Naive thymus-derived CD4-positive, alpha-beta T cell (primary cell): ENCODE measurements at places on chromosomes 2 and 18. TPM values are rescaled to one million over a fixed set of nuclear protein-coding genes. Genes with fewer than 3 reads are reported as not detected.

The SERPINB3 gene
- total RNA-seq: not detected in 2 replicates

The ASTL gene
- 7.5 TPM for total RNA-seq

The GALNT13 gene
- total RNA-seq: not detected

The SPAST gene
- total RNA-seq: 20.6 and 20.8 TPM in 2 replicates

DNA sequence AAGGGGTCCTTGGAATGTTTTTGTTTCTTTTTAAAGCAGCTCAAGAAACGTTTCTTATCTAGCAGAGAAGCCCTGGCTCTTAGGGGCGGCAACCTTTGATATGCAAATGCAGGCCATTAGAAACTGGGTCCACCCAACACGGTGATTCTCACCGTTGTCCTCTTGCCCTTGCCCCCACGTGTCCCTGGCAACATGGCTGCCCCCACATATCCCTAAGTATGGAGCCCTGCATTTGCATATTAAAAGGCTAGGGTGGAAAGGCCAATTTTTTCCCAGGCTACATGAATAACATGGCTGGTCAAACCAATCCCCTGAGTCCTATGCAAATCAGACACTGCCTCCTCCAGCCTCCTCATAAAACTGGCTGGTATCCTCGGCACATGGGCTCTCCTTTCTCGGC lies 230.1 kb upstream of the SPOPL start:
- H3K4me1 ChIP-seq: no peaks in the 10 kb centered on the region
- H3K27ac ChIP-seq: no peak overlapping the region
- H3K4me3 ChIP-seq: no peak overlapping the region
- no peaks in the 10 kb centered on the region for H3K36me3 ChIP-seq

DNA sequence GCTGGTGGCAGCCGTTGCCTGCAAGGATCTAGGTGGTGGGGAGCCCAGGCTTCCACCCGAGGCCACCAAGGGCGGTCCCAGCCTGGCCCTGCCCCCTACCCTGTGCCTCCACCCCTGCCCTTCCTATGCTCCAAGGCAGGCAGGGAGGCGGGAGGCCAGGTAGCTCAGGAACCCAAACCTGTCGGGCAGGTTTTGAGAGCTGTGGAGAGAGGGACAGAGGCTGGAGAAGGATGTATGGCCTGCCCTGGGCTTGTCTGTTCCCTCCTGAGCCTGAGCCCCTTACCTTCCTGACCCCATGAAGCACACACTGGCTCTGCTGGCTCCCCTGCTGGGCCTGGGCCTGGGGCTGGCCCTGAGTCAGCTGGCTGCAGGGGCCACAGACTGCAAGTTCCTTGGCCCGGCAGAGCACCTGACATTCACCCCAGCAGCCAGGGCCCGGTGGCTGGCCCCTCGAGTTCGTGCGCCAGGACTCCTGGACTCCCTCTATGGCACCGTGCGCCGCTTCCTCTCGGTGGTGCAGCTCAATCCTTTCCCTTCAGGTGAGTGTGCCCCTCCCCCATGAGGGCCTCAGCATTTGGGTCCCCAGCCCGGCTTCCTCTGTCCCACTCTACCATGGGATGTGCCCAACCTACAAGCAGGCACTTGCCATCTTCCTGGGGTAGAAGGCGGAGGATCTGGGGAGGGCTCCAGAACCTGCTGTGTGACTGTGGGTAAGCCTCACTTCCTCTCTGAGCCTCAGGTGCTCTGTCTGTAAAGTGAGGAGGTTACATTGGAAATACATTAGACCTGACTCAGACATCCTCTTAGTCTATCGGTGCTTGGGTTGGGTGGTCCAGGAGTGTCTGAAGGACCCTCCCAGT lies at the start of gene PROM2:
Gene PROM2 (plus strand): TSS at position 159 of the 860 bp plus-strand sequence. CDS start 137 bp downstream, at position 296.
- H3K4me1 ChIP-seq: no peaks in the 10 kb centered on the region
- DNase-seq: no peak
- no peaks in the 10 kb centered on the region for H3K36me3 ChIP-seq
- no peaks in the 10 kb centered on the region for H3K27me3 ChIP-seq

GRCh38 chr2:119349289-119349688 lies 17.3 kb downstream of the C2orf76 start:
- H3K4me3 ChIP-seq: no peak overlapping the region
- DNase-seq: no peak
- no peak overlapping the region for H3K27ac ChIP-seq
- no peaks in the 10 kb centered on the region for H3K27me3 ChIP-seq
- no peaks in the 10 kb centered on the region for H3K36me3 ChIP-seq

DNA sequence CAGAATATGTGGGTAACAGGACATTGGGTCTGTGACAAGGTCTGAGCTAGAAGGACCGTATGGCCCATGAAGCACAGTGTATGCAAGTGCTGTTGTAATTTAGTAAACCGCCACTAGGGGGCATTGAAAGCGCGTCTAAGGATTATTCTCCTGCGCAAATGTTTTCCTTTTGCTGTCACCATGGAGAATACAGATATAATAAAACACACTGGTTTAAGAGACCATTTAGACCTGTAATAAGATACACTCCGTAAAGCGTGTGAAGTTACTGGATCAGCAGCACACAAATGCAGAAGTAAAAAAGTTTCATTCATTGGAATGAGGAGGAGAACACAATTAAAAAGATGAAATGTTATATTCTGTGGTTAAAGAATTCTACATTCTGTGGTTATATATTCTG lies 272.4 kb downstream of the AGAP1 start:
- no peak overlapping the region for H3K4me3 ChIP-seq
- no peaks in the 10 kb centered on the region for H3K27me3 ChIP-seq
- H3K36me3 ChIP-seq: no peaks in the 10 kb centered on the region
